Activated T-helper 9 cell treated with anti-CD3 and anti-CD28 coated beads, Interleukin-2, amount 50 U/mL, for 16 hours (primary cell): ENCODE measurements at places on chromosomes 12 and 14.

GRCh38 chr12:110269622-110270124 is 11.4 kb upstream of the ATP2A2 start:
- DNase-seq = no peak

DNA sequence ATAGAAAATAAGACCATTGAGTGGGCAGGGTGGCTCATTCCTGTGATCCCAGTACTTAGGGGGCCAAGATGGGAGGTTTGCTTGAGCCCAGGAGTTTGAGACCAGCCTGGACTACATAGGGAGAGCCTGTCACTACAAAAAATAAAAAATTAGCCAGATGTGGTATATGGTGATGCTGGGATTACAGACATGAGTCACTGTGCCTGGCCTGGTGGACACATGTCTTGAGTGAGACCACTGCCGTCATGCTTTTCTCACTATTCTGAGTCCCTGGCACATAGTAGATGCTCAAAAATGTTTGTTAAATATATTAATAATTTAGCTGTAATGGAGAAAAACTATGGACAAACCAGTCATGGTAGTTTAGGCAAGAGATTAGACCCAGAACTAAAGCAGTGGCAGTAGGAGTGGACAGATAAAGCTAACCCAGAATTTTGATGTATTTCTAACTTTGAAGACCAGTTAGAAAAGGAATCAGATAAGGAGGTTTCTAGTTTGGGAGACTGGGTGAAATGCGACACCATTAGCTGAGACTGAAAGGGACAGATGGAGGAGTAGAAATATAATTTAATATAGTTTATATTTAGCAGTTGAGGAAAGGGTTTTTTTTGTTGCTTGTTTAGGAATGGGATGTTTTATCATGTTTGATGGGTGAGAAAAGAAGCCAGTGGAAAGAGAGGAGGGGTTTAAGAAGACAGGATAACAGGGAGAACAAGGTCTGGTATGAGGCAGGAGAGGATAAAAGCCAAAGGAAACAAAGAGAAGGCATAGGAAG is 7.4 kb upstream of the PTGES3 start:
- no peak for DNase-seq

DNA sequence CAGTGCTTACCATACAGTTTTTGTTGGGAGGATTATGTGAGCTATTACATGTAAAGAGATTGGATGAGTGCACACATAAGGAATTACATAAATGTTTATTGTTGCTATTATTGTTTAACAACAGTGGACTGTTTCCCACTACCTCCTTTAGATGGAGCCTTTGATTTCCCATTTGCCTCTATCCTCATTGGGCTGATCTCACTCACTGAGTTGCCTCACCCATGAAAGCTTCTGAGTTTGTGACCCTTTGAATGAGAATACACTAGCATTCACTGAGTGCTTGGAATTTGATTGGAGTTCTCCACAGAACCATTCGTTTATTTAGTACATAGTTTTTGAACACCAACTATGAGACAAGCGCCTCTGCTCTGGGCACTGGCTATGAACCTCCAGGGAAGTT is 121.0 kb downstream of the HELB start:
- no peak for DNase-seq

DNA sequence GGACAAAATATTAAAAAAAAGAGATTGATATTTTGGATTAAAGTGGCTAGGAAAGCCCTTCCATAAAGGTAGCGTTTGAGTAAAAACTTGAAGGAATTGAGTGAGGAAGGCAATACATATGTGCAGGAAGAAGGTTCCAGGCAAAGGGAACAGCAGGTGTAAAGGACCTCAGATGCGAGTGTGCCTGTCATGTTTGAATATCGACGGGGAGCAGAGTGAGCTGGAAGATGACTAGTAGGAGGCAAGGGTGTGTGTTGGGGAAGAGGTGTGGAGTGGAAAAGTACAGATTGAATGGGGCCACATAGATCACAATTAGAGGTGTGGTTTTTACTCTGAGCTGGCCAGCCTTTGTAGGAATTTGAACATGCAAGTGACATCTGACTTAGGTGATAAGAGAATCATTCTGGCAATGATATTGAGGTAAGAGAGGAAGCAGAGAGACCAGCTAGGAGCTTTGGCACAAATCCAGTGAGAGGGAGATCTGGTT is 15.0 kb upstream of the FBXO33 start:
- DNase-seq = no peak

GRCh38 chr14:25103820-25104219 is 53.9 kb upstream of the STXBP6 start:
- DNase-seq = no peak

DNA sequence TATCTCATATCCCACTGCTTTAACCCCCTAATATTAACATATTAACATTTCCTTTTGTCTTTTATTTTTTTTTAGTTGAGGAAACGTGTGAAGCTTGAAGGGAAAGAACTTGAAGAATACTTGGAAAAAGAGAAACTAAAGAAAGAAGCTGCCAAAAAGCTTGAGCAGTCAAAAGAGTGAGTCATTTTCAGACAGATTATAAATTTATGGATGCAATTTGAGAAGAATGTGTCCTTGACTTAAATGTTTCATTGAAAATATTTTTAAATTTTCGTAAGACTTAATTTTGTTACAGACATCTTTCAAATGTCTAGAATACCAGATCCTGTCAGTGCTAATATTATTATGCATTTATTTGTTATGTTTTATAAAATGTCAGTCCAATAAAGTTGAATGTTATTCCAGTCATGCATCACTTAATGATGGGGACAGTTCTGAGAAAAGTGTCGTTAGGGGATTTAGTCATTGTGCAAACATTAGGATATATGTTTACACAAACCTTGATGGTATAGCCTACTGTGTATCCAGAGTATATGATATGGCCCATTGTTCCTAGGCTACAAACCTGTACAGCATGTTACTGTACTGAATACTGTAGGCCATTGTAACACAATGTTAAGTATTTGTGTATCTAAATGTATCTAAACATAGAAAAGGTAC is 32.6 kb downstream of the CPSF2 start:
- no peak for DNase-seq

GRCh38 chr12:47286676-47287075 is 206.9 kb upstream of the AMIGO2 start:
- DNase-seq = no peak

DNA sequence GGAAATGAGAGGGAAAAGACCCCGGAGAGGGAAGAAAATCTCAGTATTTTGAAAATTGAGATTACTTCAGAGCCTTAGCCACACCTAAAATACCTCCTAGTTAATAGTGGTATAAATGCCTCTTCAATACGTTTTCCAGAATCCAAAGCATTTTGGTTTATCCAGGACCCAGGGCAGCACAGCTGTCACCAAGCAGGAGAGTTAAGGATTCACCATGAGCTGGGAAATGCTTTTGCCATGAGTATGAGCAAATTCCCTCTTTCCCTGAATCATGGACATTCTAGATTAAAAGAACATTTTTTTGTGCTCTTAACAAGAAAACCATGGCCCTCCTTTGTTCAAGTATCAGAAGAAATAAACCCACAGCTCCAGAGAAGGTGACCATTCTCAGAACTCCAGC is 21.8 kb upstream of the RTRAF start:
- DNase-seq = no peak

- no peak for DNase-seq
Observed at GRCh38 chr12:14802721-14803010, 612 bp downstream of the WBP11 start.

DNA sequence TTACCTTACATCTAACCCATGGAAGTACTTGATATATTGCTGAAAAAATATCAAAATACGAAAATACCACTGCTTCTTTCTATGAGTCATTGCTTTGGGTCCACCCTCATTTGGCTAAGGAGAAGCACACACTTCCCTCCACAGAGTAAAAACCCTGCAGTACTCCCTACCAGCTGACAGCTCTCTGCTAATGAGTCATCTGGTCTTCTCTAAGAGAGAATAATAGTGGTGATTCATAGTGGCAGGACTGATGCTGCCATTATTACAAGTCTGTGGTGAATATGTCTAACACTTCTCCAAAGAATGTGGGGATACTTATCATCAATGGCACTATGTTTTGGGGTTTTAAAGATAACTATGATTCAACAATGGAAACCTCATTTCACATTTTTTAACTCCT is 90.7 kb downstream of the PPFIA2 start:
- no peak for DNase-seq

- no peak for DNase-seq
Observed at GRCh38 chr14:33364466-33364865, 425.8 kb downstream of the NPAS3 start.
